ENCODE measurements at places on chromosomes 5 and 9.

- no peak for DNase-seq
These were observed 191.5 kb upstream of the PCSK5 start for GRCh38 chr9:75699017-75699416.

DNA sequence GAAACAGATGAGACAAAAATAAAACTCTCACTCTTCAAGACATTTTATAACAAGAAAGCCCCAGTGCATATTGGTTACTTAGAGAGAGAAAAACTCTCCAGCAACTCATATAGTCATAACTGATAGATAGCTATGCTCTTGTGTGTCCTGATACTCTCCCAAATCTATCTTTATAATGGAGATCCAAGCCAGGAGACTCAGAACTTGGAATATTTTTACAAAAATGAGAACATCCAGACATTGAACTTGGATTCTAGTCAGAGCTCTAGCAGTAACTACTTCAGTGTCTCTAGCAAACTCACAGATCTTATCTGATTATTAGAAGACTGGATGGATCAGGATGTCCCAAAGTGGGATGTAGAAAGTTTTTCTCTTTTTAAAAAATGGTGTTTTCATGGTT, 412.7 kb upstream of the BRINP1 start:
- DNase-seq, result no peak

DNA sequence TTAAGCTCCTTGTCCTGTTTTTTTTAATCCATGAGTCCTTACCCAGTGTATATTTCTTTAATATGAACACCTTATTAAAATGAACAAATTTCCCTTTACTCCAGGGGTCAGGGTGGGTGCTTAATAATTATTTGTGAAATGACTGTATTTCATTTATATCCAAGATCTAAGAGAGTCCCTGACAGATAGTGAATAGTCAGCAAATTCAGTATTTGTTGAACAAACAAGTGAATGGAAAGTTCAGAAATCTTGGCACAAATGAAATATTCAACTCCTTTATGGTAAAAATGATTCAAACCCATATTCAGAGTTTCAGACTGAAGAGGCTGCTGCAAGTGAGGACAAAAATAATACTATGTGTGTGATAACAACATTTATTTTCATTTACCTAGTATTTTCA, 59.9 kb downstream of the ASTN2 start:
- DNase-seq, result no peak

DNA sequence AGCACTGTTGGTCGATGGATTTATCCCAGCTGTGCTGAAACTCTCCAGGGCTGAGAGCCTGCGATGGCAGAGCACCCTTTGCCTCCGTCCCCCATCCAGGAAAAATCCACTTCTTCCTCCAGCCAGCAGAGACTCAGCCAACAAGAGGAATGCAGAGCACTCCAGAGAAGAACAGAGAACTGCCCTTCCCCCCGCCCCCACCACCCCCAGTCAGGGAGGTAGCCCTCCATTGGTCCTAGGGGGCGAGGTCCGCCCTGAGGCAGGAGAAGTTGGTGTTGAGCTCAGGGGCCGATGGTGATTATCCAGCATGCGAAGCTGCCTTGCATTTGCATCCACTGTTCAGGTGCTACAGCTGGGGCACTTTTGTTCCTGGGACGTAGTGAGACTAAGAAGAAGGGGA, 9.0 kb downstream of the TLX3 start:
- DNase-seq, result no peak

- no peak for DNase-seq
These were observed 51.0 kb downstream of the SH3PXD2B start for GRCh38 chr5:172403189-172403796.

GRCh38 chr9:87675906-87676515, 49.9 kb upstream of the CTSL start:
- DNase-seq, result no peak

DNA sequence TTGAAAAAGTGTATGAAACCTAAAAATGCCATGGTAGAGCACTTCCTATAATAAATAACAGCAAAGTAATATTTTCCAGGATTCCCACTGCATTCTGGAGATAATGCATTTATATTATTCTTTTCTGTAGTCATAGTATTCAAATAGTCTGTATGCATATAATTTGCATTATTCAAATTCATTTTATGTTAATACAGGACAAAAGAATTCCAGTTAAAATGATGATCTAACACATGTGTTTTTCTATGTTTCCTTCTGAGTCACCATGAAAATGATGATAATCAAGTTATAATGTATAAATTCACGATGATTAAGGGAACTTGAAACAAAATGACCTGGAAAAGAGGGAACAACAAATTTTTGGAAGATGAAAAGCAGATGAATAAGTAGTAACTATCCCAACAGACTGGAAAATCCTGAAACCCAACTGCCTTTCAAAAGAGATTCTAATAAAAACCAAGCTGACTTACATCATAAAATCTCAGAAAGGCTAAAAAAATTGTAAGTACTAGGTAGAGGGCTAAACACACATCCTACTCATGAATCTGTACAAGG, 358.6 kb upstream of the PAPPA start:
- no peak for DNase-seq

- no peak for DNase-seq
These were observed 166.3 kb downstream of the C5orf15 start for GRCh38 chr5:133801955-133802751.

DNA sequence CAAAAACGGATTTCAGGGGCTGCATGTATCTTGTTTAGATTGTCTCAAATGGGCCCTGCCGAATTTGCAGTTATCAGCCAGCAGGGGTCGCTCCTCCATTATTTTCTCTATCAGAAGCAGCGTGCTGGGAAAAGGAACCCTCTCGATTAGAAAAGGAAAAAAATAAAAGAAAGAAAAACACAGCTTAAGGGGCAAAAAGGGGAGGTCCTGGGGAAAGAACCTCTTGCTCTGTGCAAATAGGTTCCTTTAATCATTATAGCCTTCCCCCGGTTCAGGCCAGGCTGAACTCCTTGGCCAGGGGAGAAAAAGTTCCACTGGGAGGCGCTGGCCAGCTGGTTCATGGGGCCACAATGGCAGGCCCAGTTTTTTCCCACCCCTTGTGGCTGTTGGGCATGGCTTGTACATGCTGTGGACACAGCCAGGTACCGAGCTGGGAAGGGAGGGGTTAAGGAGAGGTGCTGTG, 25.0 kb upstream of the CAPSL start:
- no peak for DNase-seq

GRCh38 chr5:173308226-173308625, 20.0 kb downstream of the STC2 start:
- no peak for DNase-seq

All from GM12864 (cell line).